ENCODE measurements at places on chromosomes 7 and 10.

DNA sequence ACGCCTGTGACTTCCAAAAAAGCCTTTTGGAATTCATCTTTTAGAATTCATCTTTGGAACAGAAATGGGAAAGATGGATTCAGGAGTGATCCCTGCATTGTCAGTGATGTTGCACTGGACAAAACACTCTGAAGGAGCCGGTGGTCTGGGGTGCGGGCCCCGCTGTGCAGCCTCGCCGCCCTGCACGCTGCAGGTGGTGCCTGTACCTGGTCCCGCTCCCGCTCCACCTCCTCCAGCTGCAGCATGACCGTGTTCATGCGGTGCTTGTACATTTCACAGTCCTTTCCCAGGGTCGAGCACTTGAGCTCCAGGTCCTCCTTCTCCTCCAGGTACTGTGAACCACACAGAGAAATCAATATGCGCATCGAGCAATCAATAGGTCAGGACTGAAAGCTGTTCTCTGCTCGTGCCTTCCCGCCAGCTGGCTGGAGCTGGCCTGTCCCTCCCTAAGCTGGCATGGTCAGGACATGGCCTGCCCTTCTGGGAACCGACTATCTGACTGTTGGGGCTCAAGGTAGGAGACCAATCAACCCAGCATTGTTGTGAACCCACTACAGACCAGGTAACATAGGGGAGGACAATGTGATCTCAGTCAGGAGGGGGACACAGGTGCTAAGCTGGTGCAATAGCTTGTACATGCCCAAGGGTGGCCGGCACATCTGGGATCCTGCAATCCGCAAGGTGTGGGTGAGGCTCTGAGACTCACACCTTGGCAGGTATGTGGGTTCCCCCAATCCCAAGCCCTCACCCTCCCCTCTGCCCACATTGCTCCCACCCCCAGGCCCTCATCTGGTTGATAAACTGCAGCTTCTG is 93.8 kb upstream of the GNA12 start:
- DNase-seq = no peak

- DNase-seq = no peak
Measured at GRCh38 chr7:50682079-50682478, 100.6 kb downstream of the GRB10 start.

DNA sequence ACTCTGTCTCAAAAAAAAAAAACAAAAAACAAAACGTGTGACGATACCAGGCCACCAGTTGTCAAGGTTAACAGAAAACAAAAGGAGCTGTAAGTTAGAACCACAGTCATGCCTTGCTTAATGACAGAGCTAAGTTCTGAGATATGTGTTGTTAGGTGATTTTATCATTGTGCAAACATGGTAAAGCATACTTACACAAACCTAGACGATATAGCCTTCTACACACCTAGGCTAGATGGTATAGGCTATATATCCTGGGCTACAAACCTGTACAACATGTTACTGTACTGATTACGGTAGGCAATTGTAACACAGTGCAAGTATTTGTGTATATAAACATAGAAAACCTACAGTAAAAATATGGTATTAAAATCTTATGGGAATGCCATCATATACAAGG is 564.2 kb downstream of the HTR7 start:
- no peak for DNase-seq

DNA sequence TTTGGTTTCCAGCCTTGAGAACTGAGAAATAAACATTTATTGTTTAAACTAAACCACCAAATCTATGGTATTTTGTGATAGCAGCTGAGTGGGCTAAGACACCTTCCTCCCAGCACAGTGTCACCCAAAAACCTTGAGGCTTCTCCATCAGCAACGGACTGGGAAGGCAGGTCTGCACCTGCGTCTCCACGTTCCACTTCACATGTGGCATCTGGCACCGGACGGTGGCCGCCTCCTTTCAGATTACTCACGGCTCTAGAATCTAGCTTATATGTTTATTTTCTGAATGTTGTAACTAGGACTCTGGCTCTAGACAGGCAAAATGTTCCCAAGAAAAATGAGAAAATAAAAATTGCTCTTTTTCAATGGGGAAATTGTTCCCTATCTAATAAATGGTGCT is 201.0 kb downstream of the ADARB2 start:
- no peak for DNase-seq

GRCh38 chr7:143227806-143228205 is 6.0 kb downstream of the TAS2R40 start:
- no peak for DNase-seq

DNA sequence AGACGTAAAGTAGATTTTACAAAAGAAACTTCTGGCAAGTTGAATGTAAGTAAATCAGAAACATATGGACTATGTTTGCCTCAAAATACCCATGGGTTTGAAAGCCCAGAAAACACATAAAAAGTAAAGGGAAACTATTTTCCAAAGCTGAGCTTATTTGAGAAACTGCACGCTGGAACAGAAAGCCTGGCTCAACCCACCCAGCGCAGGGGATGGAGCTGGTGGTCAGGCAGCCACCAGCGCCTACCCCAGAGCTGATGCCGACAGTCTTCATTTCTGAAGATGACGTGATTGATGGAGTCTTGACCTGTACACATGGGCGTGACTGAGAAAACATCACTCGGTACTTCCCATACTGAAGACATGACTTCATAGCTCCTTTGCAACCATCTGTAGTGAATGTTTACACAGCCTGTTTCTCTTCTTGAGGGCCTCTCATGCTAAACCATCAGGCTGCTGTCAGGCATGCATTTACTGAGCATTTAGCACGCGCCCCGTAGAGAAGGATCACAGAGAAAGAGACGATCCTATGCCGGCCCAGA is 232.6 kb upstream of the AUTS2 start:
- DNase-seq = no peak

GRCh38 chr7:150778738-150779301 is 21.3 kb downstream of the TMEM176B start:
- peak; percentile 57 for DNase-seq

GRCh38 chr10:13636776-13637175 is 50.0 kb downstream of the PRPF18 start:
- no peak for DNase-seq

GRCh38 chr7:95209276-95209675 is 115.1 kb downstream of the PON1 start:
- no peak for DNase-seq

GRCh38 chr7:107294182-107294581 is 125.4 kb downstream of the HBP1 start:
- no peak for DNase-seq

DNA sequence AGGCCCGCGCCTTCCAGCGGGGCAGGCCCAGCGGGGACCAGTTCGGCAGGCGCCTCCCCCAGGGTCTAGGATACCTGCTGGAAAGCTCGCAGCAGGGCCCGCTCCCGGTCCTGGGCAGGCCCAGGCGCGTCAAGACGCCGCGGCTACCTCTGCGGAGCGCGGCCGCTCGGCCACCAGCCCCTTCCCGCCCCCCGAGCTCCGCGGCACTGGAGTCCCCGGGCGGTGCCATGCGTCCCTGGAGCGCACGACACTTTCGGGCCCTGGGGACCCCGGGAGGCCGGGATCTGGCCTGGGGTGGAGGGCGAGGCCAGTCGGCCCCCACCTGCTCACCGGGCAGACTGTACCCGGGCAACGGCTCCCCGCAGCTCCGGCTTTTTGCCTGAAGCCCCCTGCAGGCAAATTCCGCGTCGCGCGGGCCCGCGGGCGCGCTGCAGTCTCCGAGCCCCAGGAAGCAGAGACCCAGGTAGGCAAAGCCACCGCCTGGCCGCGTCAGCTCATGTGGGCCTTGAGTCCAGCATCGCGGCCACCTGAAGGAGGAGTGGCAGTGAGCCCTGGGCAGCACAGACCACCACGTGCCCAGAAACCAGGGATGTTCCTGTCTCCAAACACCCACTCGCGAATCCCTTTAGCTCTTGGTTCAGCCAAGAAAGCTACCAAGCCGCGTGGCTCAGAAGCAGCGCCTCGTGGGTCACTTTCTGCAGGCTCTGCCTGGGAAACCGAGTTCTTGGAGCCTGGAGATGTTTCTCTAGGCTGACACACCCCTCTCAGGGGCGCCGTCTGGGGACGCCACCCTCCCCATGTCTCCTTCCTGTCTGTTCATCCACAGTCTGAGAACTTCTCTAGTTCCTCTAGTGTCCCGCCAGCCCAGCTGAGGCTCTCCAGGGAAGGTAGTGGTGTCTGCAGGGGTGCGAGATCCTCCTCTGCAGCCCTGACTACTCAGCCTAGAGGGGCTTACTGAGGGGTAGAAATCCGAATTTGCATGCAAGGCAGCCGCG is 46.1 kb upstream of the APBB1IP start:
- no peak for DNase-seq

- no peak for DNase-seq
Measured at GRCh38 chr7:18086165-18087025, 58.7 kb upstream of the PRPS1L1 start.

GRCh38 chr10:111114758-111115500 is 38.1 kb downstream of the ADRA2A start:
- DNase-seq = no peak

Data from stimulated activated CD4-positive, alpha-beta T cell treated with anti-CD3 and anti-CD28 coated beads, Interleukin-1b, Interleukin-23, amount 100 ng/mL, for 1 hour (primary cell).